AG08396 (cell line): ENCODE measurements at places on chromosomes 12 and 14.

DNA sequence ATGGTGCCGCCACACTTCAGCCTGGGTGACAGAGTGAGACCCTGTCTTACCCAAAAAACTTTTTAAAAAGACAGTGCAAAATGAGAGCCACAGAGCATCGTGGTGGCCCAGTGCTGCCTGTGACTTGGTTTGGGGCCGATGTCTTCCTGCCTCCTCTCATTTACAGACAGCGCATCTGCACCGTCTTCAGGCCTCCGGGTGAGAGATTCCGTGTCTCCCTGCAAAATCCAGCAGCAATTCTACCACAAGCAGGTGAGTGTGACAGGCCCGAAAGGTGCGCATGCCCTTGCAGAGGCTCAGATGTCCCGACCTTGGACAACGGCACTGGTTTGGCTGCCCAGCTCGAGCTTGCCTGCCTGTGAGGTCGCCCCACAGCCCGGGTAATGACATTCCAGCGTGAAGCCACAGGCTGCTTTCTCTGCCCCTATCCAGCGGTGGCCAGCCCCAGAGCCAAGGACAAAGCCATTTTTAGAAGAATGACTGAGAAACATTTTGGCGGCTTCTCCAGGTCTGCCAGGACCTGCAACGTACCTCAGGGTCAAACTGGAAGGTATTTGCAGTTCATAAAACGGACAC lies 70.3 kb upstream of the RFLNA start:
- no peak for DNase-seq

DNA sequence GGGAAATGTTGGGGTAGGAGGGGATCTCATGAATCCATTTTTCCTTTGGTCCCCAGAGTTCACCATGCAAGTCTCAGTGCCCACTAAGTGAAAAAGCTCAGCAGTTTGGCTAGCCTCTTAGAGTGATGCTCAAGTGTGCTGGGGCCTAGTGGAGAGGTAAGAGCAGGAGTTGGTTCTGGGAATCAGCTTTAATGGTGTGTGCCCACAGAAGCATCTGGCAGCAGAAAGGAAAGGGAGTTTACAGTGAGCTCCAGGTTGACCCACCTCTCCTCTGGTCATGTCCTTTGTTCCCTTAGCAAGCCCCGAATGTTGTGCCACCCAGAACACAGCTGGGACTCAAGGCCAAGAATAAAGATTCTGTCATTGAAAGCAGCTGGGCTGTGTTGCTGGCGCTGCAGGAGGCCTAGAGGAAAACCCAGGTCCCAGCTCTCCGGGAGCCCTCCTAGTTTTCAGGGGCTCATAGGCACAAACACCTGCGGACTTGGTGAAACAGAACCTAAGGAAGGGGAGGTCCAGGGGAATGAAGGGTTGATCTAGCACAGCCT lies 320.8 kb downstream of the ZFP36L1 start:
- DNase-seq = no peak

DNA sequence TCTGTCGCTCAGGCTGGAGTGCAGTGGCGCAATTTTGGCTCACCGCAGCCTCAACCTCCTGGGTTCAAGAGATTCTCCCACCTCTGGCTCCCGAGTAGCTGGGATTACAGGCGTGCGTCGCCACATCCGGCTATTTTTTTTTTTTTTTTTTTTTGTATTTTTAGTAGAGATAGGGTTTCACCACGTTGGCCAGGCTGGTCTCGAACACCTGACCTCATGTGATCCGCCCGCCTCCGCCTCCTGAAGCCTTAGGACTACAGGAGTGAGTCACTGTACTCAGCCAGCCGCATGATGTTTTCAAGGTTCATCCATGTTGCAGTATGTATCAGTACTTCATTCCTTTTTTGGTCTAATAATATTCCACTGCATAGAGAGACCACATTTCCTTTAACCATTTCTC lies 2.4 kb upstream of the RNF34 start:
- DNase-seq = no peak

GRCh38 chr12:82971584-82971983 lies 284.9 kb downstream of the TMTC2 start:
- no peak for DNase-seq

- no peak for DNase-seq
These were observed 89.9 kb downstream of the BICD1 start for GRCh38 chr12:32196250-32197198.
